ENCODE measurements at places on chromosomes 11 and 22.

GRCh38 chr22:39094717-39095389 lies 2.2 kb upstream of the APOBEC3H start:
- DNase-seq = no peak

DNA sequence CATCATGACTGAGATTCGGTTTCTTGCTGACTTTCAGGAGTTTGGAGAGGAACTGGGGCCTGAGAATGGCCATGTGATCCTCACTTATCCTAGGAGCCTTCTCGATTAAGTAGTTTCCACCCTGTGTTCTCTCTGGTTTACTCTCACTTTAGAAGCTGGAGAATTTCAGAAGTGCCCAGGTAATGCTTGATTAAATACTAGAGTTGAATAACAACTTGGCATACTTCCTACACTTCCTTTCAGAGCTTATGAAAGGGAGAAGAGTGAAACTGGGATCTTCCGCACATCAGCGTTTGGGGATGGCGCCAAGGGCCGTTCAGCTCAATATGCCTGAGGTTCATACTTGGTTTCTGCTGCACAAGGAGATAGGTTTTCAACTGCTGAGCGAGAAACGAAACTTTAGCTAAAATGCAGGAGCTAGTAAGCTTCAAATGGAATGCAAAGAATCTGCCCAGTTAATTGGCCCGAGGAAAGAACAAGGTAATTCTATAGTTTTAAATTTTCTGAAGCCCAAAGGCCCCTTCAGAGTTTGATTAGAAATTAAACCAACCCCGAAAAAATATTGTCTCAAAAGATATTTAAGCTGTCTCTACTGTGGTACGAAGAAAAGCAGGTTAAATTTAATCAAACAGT lies 823 bp upstream of the MUC15 start:
- DNase-seq = no peak

GRCh38 chr11:123356539-123356938 lies 73.5 kb upstream of the GRAMD1B start:
- DNase-seq = no peak

DNA sequence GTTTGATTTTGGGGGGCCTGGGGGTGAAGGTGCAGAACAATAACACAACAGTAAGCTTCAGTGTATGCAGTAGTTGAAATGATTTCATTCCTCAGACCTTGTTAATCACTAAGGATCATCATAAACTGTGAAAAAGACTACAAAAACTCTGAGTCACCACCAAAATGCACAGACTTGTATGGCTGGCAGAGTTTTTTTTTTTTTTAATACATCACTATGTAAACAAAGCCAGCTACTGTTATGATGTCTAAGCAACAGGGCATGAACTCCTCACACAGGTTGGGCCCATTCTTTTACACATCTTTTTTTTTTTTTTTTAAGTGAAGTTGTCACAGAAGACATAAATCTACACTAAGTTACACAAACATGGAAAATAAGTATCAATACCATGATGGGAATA lies 311.9 kb downstream of the GUCY1A2 start:
- DNase-seq = no peak

DNA sequence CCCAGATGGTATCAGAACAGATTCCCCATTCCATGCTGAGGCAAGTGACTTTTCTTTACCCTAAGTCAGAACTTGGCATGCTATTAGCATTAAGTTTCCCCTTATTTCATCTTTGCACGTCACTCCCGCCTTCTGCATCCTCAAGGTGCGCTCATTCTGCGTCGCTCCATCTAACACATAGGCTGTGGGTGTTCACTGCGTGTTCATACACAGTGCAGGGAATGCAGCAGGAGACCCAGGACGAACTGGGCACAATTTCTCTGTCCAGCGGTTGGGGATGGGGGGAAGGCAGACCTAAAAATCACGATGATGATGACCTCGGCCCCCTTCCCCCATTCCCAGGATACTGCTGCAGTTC lies 19.7 kb upstream of the ACR start:
- no peak for DNase-seq

- no peak for DNase-seq
These were observed 33.2 kb downstream of the BTBD10 start for GRCh38 chr11:13429836-13430235.

DNA sequence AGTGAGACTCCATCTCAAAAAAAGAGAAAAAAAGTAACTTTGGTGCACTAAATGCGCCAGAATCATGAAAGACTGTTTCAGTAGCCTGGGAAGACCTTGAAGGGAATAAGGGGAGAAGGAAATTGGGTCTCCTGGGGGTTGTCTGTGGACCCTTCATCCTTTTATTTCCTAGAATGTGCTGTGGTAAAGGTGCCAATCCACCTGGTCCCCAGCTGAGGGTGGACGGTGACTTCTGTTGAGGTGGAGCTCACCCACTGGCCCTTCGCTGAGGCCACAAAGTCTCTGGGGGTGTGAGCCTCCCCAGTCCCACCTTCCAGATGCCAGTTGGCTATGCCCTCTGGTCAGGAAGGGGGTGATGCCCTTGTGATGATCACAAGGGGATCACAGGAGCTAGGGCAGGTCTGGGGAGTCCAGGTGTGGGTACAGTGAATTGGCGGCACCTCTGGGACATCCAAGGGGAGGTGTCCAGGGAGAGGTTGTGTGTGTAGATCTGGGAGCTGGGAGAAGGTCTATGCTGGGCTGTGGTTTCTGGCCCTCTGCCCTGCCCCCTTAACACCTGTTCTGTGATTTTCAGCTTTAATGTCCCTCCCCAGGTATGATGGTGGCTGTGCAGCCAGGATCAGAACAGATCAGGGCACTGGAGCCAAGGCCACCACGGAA lies 34.2 kb upstream of the LMO1 start:
- DNase-seq = no peak

- DNase-seq = no peak
These were observed 18.9 kb upstream of the PPP6R3 start for GRCh38 chr11:68441466-68442230.

- DNase-seq = no peak
These were observed 41.2 kb downstream of the MAPK1 start for GRCh38 chr22:21826204-21826603.

DNA sequence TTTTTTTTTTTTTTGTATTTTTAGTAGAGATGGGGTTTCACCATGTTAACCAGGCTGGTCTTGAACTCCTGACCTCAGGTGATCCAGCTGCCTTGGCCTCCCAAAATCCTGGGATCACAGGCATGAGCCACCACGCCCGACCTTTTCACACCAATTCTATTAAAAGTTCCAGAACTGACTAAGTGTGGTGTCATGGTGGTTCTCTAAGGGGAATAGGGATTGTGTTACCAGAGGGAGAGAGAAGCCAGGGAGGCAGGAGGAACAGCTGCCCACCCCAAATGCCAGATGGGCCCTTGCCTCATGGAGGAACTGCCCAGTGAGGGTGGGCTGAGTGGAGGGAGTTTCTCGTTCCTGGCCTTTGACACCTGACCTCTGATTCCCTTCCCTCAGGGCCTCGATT lies 5.9 kb downstream of the RPS6KA4 start:
- no peak for DNase-seq

- peak; percentile 65 for DNase-seq
These were observed at the start of gene PACSIN3 for GRCh38 chr11:47186076-47186699. PACSIN3 (minus strand) TSS chr11:47186434; CDS start chr11:47182727, 3,707 bp downstream.

- no peak for DNase-seq
These were observed 41.0 kb upstream of the CD5 start for GRCh38 chr11:61061081-61061826.

- DNase-seq = no peak
These were observed 23.8 kb upstream of the HIKESHI start for GRCh38 chr11:86278226-86278625.

DNA sequence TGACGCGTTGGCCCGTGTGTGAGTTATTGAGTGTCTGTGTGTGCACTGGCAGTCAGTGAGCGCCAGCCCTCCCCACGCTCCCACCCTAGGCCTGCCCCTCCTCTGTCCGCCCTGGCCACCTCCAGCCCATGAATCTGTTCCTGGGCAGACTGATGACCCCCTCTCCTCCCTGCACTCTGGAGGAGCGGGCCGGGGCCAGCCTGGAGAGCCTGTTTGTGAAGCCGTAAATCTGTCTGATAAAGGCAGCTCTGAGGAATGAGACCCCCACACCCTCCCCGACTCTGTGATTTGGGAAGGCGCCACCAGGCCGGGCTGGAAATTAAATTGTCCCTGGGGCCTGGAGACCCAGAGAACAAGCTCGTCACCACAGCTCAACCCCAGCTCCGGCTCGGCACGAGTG lies 8.6 kb downstream of the TSSC4 start:
- no peak for DNase-seq

- DNase-seq = no peak
These were observed 14.3 kb downstream of the PISD start for GRCh38 chr22:31647523-31648320.

DNA sequence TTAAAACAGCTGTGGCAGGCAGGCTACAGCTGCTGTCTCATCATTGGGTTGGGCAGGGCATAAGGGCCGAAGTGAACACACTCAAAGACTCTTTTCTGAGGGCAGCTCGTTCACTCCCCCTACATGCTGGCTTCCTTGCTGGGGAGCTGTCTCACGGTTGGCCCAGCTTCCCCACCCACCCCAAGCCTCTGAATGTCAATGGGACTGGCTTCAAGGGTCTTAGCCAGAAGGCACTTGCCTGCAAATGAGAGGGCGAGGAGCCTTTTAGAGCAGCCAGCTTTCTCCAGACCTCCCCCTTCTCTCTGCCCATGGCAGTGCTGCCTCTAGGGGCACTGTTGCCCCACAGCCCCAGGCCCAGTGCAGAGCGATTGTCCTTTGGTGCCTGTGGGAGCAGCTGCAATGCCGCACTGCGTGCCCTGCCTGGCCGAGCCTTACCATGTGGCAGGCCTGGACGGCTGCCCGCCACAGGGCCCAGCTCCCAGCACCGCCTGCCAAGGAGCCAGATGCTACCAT lies 94.7 kb upstream of the RASSF10 start:
- peak; percentile 94 for DNase-seq

GRCh38 chr11:100009728-100010127 lies 677.4 kb upstream of the ARHGAP42 start:
- no peak for DNase-seq

GRCh38 chr11:46436113-46436512 lies 44.5 kb upstream of the CHRM4 start:
- DNase-seq = no peak

DNA sequence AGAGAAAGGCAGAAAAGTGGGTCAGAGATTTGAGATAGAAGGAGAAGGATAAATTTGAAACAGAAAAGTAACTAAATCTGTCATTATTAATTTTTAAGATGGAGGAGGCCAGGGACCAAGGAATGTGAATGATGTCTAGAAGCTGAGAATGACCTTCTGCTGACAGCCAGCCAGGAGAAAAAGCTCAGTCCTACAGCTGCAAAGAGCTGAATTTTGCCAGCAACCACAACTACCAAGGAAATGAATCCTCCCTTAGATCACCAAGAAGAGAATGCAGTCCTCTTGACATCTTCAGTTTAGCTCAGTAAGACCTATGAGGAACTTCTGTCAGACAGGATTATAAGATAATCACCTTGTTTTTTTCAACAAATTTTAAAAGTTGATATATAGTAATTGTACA lies 538.2 kb downstream of the LRRC4C start:
- no peak for DNase-seq

GRCh38 chr22:49152127-49152938 lies 675.3 kb downstream of the BRD1 start:
- no peak for DNase-seq

DNA sequence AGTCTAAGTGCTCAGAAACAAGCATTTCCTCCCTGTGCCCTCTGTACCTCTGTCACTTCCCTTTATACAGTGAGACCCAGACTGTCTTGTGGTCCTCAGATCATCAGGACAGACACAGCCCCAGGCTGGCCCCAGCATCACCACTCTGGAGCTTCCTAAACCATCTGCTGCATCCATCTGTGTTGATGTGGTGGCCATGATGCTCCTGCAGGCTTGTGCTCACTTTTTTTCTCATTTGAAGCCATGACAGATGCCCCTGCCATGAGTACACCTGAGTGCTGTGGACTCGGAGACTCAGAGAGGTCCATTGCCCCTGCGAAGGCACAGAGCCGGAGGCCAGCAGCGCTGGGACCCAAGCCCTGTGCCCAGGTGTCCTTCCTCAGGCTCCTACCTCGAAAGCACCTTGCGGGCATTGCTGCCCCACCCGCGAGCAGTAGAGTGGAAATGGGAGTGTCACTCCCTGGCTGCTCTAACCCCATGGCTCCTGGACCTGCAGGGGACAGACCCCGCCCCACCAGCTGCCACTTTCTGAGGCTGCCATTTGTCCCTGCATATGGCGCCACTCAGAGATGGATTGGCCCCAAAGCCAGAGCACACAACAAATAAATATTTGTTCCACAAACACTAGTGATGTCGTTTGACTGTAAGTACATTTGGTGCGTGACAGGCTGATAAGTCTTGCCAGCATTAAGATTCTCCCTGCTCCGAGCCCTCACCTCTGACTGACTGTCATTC lies 593.5 kb downstream of the TBC1D22A start:
- no peak for DNase-seq

- no peak for DNase-seq
These were observed 466.2 kb downstream of the SOX6 start for GRCh38 chr11:15890031-15890713.
